ENCODE measurements at places on chromosomes 16 and 17. TPM values are rescaled to one million over a fixed set of nuclear protein-coding genes. Genes with fewer than 3 reads are reported as not detected.

DNA sequence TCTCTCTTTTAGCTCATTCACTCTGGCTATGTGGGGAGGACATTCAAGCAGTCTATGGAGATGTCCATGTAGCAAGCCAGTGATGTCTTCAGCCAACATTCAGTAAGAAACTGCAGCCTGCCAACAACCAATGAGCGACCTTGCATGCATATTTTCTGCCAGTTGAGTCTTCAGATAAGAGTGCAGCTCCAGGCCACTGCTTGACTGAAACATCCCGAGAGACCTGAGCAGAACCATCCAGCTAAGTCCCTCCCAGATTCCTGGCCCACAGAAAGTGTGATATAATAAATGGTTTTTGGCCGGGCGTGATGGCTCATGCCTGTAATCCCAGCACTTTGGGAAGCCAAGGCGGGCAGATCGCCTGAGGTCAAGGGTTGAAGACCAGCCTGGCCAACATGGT, 10.5 kb upstream of the C17orf58 start:
- no peak for DNase-seq

GRCh38 chr17:46733837-46734475, 84.5 kb downstream of the WNT3 start:
- no peak for DNase-seq

- no peak for DNase-seq
Measured at GRCh38 chr17:81027591-81028505, 7.1 kb upstream of the BAIAP2 start.

GRCh38 chr16:68910051-68910450, 66.7 kb downstream of the TANGO6 start:
- no peak for DNase-seq

- no peak for DNase-seq
Measured at GRCh38 chr16:86960266-86960665, 356.9 kb downstream of the C16orf95 start.

The MYH1 gene
- total RNA-seq, result not detected

The PRDM7 gene
- not detected for total RNA-seq

DNA sequence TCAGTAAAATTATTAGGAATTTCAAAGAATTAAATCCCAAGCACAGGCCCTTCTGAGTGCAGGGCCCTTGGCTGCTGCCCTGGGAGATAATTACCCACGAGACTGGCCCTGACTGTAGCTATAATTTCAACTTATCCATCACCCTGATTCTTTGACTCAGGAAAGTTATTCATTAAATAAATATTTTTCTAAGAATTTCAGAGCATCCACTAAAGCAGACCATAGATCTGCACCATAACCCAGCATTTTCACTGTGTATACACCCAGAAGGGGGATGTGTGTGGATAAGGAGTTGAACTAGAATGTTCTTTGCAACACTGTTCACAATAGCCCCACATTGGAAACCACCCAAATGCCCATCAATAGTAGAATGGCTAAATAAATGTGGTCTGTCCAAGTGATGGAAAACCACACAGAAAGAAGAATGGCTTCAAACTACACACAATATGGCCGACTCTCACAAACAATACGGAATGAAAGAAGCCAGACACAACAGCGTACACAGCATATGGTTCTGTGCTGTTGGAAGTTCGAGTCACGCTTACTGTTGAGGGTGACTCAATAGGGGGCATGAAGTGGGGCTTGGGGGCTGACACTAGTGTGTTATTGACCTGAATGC, 33.9 kb upstream of the MEAK7 start:
- DNase-seq, result no peak

DNA sequence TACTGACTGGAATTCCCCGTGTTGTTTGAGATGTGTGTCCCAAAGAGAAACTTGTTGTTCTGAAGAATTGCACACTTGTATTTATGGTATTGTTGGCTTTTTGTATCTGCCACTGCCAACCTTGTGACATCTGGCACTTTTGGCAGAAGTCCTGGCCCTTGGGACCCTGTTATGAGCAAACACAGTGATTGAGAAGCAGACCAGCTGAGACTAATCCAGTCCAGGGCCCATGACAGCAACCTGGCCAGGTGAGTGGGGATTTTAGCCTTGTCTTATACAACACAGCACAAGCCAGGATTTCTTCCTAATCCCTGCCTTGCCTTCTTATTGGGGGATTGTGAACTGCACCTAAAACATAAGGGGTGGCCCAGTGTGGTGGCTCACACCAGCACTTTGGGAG, 80.0 kb downstream of the NTN1 start:
- DNase-seq, result no peak

GRCh38 chr16:68643847-68644246, 1.3 kb upstream of the CDH3 start:
- DNase-seq, result no peak

The KRT13 gene
- total RNA-seq, result 0.82 TPM

DNA sequence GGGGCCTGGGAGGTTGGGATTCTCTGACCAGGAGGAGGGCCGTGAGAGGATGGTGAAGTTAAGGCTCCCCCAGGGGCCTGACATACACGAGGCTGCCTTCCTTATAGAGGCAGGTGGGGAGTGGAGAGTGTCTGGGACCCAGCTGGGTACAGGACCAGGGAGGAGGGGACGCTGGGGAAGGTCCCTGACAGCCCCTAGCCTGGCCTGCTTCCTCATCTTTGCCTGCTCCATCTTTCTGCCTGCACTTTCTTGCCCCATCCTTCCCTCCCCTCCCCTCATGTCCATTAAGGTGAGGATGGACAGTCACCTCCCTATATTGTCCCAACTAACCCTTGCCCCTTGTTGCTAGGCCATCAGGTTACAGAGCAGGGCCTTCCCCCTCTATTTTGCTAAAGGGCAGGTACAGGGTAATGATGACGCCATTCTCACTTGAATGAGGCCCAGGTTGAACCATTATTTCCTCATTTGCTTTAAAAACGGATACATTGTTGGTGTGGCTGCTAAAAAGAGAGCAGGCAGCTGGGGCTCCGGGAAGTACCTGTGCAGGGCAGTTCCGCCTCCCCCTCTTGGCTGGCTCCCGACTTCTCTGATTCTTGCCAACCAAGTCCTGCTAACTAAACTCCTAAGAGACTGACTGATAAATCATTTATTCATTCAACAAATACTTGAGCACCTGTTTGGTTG, 1.3 kb downstream of the C17orf99 start:
- no peak for DNase-seq

The TEX19 gene
- total RNA-seq, result not detected

GRCh38 chr16:69194488-69194887, 7.5 kb downstream of the SNTB2 start:
- no peak for DNase-seq

- DNase-seq, result no peak
Measured at GRCh38 chr16:57773019-57773418, 29.3 kb downstream of the KIFC3 start.

GRCh38 chr16:79286646-79287423, 313.7 kb downstream of the MAF start:
- DNase-seq, result peak; percentile 58

GRCh38 chr16:84194470-84195200, 3.7 kb downstream of the ADAD2 start:
- DNase-seq, result no peak

DNA sequence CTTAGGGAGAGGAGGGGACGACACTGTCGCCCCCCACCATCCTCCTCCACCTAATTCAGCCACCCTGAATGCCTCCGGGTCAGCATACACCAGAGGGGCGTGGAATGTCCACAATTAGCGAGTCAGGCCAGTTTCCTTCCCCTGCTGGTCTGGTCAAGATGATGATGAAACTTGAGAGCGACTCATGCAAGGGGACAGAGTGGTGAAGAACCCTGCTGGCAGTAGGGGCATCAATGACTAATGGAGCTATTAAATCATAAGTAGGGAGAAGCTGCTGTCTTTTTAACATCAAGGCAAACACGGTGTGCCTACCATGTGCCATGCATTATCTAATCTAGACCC, 7.2 kb downstream of the SPACA3 start:
- DNase-seq, result no peak

The C16orf92 gene
- total RNA-seq, result not detected

The MT1X gene
- 29.5 TPM for total RNA-seq

The CCL3 gene
- 4.2 TPM for total RNA-seq

The MT1H gene
- total RNA-seq, result 3.3 TPM

DNA sequence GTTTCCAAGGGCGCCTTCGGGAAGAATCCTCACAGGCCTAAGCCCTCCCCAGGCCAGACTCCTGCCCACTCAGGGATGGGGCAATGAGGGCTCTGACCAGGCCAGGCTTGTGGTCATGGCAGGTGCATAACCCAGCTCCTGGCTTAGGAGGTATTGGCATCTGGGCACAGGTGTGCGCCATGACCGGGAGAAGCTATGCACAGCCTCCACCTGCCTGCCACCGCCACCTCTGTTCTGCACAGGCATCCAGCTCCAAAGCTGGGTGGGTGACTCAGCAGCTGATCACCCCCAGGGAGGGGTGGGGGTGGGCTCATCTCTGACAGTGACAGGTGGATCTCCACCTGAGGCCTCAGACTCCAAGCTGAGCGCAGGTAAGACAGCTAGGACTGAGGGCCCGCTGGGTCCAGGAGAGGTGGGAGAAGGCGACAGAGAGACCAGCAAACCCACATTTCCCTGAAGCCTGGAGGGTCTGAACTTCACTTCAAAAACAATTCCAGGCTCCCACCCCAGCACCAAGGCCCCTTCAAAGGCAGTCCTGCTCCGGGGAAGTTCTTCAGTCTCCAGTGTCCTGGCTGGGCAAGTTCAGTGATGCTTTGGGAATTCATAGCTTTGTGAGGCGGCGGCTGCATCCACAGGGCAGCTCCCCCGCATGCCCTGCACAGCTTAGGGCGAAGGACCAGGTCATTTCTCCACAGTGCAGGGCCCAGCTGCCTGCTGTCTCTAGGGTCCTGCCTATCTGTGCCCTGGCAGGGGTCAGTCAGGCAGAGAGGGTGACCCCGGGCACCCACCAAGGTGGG, 121.6 kb upstream of the SMURF2 start:
- no peak for DNase-seq

- DNase-seq, result no peak
Measured at GRCh38 chr17:81858967-81859905, 1.1 kb downstream of the P4HB start.

GRCh38 chr16:26493751-26494150, 573.0 kb upstream of the C16orf82 start:
- DNase-seq, result no peak

DNA sequence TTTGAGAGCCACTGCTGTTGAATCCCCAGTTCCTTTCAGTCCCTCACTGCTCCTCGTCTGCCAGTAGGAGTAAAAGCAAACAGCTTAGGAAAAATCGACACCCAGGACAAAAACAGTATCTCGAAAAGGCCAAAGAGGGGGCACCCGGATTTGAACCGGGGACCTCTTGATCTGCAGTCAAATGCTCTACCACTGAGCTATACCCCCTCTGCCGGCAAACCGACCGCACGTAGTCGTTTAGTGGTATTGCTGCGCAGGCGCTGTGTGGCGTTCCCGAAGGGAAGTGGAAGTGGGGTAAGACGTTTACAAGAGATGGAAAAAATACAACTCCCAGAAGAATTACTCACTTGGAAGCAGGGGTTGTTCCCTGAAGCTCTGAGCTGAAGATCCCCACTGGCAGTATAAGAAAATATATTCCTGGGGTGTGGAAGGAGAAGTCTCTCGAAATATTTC, 2.2 kb upstream of the PLXDC1 start:
- peak; percentile 86 for DNase-seq

DNA sequence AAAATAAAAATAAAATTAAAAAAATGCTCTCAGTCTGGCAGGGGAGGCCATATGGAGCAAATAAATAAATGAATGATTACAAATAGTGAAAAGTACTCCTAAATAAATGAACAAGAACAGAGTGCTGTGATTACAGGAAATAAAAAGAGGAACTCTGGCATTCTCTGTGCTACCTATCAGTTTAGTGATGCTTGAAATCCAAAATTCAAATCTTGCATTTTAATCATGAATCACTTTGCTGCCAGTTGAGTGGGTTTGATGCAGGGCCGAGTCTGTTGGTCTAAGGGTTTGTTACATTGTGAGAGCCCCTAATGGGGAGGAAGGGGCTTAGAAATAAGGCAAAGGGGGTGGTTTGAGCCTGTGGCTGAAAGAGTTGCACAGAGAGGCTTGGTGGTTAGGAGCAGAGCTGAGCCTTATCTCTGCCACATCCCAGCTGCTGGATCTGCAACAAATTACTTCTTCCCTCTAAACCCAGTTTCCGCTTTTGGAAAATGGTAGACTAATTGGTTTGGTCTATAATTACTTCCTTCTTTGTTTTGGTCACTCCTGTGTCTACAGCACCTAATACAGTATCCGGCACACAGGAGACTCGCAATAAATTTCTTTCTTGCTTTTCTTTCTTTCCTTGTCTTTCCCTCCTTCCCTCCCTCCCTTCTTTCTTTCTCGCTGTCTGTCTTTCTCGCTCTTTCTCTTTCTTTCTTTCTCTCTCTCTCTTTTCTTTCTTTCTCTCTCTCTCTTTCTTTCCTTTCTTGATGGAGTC, 6.3 kb upstream of the ABCC1 start:
- no peak for DNase-seq

- peak; percentile 87 for DNase-seq
Measured at GRCh38 chr17:1087381-1088241, 90.7 kb downstream of the TIMM22 start.

DNA sequence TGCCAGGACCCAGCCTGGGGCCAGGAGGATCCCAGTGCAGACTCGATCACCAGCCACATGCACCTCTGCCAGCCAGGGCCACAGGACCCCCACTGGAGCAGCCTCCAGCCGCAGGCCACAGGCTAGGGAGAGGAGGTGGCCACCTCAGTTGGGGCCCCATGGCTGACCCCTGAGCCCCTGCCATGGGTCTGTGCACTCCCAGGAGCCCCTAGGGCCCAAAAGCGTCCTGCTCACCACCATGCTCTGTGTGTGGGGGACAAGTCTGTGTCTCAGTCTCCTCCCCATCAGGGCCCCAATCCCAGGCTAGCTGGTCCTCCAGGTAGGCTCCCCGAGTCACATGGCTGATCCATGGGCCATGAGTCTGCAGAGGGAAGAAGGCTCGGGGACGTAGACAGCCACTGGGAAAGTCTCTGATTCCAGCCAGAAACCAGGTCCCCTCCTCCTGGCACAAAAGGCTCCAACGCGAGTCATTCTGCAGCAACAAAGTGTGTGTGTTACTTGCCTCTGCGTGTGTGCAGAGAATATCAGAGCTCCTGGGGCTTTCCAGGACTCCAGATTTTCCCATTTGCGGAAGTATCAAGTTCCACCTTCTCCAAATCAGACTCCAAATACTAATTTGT, 6.1 kb upstream of the PRSS8 start:
- no peak for DNase-seq

GRCh38 chr17:44871556-44871955, 23.9 kb downstream of the HIGD1B start:
- no peak for DNase-seq

GRCh38 chr17:78708510-78708973, 73.5 kb downstream of the CYTH1 start:
- peak; percentile 60 for DNase-seq

Measured in left colon (tissue), 2 donors.